ENCODE measurements at places on chromosomes 16 and 17.
A peak's percentile ranks its signal among the peaks of the same experiment; 100 is the strongest.

DNA sequence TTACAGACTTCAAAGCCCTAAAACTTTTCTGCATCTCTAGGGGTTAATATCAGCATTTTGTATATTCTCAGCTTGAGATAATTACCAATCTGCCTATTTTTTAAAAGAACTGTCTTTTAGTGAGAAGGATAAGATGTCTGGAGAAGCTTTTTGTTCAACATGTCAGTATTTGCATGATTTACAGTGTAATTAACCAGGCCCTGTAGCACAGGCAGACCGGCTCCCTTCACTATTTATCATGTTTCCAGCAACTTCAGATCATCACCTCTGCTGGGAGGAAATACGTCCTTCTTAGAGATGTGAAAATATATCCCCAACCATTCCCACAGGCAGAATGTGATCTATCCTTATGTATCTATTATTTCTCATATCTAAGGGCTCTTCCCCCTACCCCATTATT, 8.6 kb upstream of the DDX52 start:
- no peak for DNase-seq

DNA sequence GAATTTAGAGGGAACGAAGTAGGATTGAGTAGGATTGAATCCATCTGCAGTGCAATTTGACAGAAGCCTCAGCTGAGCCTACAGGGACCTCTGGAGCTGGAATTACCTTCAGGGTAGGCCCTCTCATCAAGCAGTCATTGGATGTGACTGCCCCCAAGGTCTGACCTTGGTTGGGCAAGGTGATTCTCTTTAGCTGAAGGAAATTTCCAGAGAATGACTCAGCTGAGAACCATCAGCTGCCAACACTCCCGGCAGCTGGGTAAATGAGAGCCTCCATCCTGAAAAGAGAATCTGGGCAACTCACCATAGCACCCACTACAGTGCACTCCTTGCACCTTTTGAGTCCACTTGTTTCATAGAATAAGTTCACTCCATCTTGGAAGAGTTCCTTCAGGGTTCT, 113.5 kb upstream of the MED13 start:
- no peak for DNase-seq

DNA sequence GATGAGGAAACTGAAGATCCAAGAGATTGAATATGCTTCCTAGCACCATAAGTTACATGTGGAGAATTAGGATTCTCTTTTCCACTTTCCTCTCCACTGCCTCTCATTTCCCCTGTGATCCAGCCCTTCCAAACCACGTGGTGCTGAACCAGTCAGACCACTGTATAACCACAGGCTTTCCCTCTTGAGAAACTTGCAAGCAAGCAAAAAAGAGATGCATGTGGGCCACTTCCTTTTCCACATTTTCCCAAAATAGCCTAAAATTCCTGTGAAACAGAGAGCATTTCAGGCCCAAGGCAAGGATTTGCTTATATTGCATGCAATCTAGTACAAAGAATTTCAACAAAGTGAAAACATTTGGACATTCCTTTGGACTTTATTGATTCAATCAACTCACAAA, 59.3 kb upstream of the KSR1 start:
- no peak for DNase-seq

DNA sequence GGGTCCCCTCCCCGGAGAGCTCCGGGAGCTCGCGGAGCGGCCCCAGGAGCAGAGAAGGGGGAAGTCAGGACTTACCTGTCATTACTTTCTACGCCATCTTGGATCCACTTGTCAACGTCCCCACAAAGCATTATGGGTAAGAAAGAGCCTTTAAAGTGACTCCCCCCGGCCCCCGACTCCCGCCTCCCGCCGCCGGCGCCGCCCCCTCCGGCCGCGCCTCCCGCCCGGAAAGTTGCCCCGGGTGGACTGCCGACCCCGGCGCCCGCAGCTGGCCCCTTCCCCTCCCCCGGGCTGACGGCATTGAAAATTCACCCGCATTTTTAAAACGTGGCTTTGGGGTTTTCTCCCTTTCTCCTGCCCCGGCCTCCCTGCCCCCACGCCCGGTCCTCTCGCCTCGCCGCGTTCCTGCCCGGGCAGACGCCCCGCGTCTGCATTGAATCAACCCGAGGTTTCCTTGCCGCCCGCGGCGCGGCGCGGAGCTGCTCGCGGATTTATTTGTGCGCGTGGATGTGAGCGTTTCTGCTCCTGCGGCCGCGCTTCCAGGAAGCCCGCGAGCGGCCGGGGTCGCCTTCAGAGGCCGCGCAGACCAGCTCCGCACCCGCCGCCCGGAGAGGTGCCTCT, at the start of gene HELZ:
TSS of gene HELZ (minus strand) at position 124 of the 621 bp plus-strand sequence. CDS start 26,392 bp downstream, outside the sequence.
- DNase-seq, result peak; percentile 73

- no peak for DNase-seq
Observed at GRCh38 chr17:79053251-79053925, 21.2 kb upstream of the ENGASE start.

DNA sequence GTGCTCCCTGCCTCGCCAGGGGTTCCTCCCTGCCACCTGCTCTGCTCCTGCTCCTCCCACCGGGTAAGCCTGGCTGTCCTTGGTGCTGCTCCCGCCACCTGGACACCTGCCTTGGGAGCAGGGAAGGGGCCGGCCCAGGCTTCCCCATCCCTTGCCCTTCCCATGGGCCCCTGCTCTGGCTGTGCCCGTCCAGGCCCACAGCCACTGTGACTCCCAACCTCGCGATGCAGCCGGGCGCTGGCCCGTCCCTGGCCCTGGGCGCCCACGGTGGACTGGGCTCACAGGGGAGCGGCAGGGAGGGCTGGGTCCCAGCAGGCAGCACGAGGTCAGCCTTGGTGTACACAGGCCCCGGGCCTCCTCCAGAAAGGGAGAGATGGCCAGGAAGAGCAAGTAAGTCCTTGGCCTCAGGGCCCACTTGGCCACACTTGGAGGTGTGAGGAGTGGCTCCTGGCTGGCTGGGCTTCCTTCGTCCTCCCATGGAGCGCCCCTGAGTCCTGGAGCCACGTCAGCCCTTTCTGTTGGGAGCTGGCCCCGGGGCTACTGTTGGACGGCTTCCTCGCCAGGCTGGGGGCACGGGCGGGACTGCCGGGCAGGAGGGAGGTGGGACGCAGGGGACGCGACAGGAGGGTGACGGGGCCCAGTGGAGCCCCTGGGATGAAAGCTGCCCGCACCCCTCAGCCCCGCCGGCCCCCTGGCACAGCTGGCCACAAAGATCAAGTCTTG, 15.3 kb downstream of the ENGASE start:
- peak; percentile 53 for DNase-seq

GRCh38 chr17:74843352-74843627, 16.4 kb downstream of the GRIN2C start:
- no peak for DNase-seq

All from psoas muscle (tissue), 8 donors.